KG1 (cell line): ENCODE measurements at places on chromosomes 4 and X.

GRCh38 chr4:82232891-82233290 lies 140.9 kb downstream of the HNRNPD start:
- DNase-seq = no peak

- no peak for DNase-seq
Observed at GRCh38 chrX:130216320-130216719, 44.6 kb downstream of the RAB33A start.

DNA sequence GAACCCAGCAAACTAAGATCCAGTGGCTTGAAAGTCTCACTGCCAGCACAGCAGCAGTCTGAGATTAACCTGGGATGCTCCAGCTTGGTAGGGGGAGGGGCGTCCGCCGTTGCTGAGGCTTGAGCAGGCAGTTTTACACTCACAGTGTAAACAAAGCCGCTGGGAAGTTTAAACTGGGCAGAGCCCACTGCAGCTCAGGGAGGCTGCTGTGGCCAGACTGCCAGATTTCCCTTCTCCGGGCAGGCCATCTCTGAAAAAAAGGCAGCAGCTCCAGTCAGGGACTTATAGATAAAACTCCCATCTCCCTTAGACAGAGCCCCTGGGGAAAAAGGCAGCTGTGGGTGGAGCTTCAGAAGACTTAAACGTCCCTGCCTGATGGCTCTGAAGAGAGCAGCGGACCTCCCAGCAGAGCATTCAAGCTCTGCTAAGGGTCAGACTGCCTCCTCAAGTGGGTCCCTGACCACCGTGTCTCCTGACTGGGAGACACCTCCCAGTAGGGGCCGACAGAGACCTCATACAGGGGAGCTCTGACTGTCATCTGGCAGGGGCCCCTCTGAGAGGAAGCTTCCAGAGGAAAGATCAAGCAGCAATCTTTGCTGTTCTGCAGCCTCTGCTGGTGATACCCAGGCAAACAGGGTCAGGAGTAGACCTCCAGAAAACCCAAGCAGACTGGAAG lies 45.1 kb upstream of the CDX4 start:
- DNase-seq = no peak

DNA sequence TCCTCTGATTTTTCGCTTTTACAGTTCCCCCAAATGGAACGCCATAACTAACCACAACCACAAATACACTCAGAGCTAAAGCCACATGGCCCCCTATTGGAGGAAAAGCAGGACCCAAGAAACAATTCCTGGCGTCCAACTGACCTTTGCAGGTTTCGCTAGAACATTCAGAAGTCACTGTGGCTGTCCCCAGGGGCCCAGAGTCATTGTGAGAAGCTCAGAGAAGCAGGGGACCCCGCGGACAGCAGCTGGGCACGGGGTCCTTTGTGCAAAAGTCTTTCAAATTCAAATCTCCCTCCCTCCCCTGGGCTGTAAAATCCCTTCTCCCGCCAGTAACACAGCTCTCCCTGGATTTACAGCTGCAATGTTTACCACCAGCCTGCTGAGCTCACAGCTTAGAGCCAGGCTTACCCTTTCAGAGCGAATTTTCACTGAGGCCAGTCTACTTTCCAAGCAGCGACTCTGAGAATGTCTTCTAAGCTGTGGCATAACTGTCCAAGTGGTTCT lies 214.8 kb downstream of the CRLF2 start:
- DNase-seq = no peak

- DNase-seq = no peak
Observed at GRCh38 chr4:53899586-53900270, 164.7 kb downstream of the CHIC2 start.

DNA sequence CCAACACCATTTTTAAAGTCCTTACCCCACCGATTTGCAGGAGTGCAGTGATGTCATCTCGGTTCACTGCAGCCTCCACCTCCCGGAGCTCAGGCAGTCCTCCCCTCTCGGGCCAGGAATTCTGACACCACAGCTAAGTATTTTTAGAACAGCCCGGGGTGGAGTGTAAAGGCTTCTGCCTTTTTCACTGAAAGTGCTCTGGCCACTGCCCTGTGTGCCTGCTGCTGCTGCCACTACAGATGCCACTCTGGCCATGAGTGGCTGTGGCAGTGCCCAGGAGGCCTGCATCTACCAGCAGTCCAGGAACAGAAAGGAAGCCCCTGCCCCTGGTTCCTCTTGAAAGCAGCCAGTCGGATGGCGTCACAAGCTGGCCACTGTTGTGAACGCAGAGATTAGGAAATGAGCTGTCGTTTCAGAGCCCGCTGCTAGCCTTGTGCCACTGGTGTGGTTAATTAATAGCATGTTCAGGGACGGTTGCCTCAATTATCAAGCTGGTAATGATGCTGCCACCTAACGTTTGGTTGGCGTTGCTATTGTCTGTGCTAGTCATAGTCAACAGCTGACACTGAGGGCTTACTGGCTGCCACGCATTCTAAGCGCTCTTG lies 23.6 kb upstream of the TBC1D14 start:
- DNase-seq = no peak

- DNase-seq = no peak
Observed at GRCh38 chrX:121570072-121570841, 522.8 kb downstream of the GLUD2 start.

GRCh38 chr4:164482758-164483157 lies 271.2 kb upstream of the SMIM31 start:
- no peak for DNase-seq

DNA sequence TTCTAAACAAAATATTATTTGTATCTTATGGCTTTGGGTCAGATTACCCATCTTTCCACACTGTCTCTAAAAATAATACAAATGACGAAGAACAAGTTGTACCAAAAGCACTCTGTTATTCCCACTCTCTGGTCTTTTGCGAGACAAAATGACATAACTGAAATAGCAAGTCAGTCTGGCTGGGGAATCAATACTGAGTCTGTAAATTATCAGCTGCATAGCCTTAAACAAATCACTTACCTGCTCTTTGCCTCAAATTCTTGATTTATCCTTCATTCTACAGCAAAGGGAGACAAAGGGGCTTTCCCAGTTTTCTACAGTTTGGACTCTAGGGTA lies 40.9 kb downstream of the SOWAHB start:
- no peak for DNase-seq

- DNase-seq = no peak
Observed at GRCh38 chr4:54268151-54268550, 39.1 kb downstream of the PDGFRA start.

DNA sequence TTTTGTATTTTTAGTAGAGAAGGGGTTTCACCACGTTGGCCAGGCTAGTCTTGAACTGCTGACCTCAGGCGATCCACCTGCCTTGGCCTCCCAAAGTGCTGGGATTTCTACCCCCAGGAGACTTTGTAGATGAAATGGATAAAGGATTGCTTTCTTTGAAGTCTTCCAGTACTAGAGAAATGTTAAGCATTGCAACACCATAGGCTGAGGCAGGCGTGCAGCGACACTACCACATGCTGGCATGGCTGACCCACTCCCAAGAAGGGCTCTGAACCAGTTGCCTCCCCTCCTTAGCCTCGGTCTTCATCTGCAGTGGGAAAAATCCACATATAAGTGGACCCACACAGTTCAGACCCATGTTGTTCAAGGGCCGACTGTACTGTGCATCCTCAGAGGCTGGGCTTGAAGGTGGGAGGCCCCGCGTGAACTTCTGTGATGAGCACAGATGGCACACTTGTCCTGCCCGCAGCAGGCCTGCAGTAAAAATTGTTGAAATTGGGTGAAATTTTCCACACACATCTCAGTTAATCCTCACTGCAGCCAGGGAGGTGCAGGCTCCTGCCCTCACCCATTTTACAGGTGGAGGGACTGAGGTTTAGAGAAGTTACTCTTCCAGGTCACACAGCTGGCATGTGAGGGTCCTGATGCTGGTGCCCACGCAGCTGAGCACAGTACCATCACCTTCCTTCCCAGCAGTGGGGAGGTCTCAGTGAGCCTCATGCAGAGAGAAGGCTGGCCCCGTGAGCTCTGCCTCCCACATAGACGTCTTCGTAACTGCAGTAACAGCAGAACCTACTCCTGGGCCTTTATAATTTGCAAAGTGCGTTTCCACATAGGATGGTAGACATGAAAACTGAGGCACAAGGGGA lies 35.5 kb downstream of the HTRA3 start:
- DNase-seq = no peak

DNA sequence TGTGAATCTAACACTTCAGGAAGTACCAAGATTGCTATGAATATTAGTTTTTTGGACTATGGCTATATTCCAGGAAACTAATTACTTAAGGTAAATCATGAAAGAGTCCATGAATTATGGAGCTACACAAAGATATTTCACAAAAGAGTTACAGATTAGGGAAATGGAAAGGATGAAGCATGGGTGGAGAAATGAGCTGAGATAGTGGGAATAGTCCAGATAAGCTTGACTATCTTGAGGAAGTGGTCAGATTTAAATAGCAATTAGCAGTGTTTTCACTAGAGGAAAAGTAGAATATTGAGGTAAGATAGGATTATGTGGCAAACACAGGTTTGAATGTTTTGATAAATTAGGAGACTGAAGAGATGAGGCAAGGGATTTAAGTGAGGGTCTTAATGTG lies 42.1 kb upstream of the C1GALT1C1 start:
- DNase-seq = no peak

DNA sequence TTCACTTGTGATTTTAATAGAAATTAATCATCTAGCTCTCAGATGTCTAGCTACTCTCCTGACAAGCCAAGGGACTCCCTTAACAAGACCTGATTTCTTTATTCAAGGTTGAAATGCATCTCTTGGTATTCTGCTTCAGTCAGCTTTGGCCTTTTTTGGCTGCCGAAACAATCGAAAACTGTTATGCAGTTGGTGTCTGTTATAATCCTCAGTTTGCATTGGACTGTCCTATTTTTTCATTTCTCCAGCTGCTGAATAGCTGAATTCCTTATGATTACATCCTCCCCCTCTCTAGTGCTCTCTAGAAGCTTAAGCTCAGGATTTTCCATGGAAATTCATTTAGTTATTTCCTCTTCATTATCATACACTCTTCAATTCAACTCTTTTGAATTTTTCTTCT lies 177.2 kb downstream of the TRIML1 start:
- no peak for DNase-seq

- no peak for DNase-seq
Observed at GRCh38 chrX:120365320-120365719, 3.4 kb downstream of the ATP1B4 start.

- no peak for DNase-seq
Observed at GRCh38 chr4:185955826-185956543, 113.0 kb upstream of the TLR3 start.

GRCh38 chrX:40282946-40283660 lies 185.3 kb upstream of the BCOR start:
- DNase-seq = no peak

DNA sequence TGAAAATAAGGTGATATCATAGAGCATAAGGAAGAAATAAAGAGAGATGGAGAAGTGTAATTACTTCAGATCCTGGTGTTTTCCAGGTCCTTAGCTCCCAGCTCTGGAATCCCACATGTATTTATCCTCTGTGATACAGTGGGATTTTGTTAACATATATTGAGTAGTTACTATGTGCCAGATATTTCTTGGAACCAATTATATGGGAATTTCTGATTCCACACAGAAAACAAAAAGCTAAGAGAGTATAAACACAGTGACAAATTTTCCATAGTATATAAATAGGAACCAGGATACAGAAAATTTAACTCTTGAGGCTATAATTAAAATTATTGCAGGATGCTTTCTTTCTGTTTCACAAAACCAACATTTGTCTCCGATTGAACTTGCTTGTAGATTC lies 1067.5 kb downstream of the PCDH7 start:
- DNase-seq = no peak

GRCh38 chr4:24988776-24989175 lies 42.0 kb downstream of the LGI2 start:
- DNase-seq = no peak

- DNase-seq = no peak
Observed at GRCh38 chr4:19736968-19737756, 514.5 kb upstream of the SLIT2 start.

- DNase-seq = no peak
Observed at GRCh38 chrX:11010476-11010875, 100.7 kb upstream of the HCCS start.

DNA sequence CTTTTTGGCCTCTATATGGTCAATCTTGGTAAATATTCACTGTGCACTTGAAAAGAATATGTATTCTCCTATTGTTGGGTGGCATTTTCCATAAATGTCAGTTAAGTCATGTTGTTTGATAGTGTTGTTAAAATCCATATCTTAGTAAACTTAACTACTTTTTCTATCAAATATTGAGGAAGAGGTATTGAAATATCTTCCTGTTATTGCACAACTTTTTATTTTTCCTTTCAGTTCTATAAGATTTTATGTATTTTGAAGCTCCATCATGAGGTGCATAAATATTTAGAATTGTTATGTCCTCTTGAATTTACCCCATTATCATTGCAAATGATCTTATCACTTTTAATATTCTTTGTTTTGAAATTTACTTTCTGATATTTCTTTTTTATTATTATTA lies 3.4 kb downstream of the GK2 start:
- no peak for DNase-seq

GRCh38 chr4:106325800-106326199 lies 9.4 kb downstream of the AIMP1 start:
- no peak for DNase-seq

- no peak for DNase-seq
Observed at GRCh38 chr4:86840858-86841257, 8.3 kb downstream of the SLC10A6 start.

DNA sequence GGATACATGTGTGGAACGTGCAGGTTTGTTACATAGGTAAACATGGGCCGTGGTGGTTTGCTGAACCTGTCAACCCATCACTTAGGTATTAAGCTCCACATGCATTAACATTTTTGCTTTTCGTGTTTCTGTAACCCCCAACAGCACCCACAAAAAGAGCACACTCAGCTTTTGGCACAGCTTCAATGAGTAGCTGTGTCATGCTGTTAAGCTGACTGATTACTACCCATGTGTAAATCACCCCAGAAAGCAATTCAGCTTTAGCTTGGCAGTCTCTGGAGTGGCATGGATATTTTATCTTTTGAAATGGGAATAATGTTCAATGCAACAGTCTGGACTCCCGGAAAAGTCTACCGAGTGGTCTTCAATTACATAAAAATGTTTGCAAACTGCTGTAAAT lies 734.3 kb downstream of the STIM2 start:
- no peak for DNase-seq

GRCh38 chrX:101206471-101206870 lies 13.1 kb upstream of the DRP2 start:
- DNase-seq = no peak

GRCh38 chr4:3337811-3338210 lies 45.0 kb downstream of the RGS12 start:
- DNase-seq = no peak

DNA sequence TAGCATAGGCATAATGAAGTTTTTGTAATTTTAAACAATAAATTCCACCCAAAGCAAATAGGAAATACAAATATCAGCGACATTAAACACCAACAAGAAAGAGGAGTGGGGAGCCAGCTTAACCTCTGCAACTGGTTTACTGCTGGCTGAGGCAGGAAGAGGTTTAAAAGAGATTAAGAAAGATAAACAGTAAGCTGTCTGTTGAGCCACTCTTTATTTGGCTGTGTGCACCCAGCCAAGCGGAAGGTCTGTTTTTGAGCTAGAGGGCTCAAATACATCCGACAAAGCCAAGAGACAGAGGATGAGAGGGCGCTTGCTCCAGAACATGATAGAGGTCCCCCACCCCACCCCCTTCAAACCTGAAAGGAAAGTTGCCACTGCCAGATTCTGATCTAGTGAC lies 191.4 kb downstream of the MGST2 start:
- no peak for DNase-seq
